ENCODE measurements at places on chromosomes 4 and X. TPM values are rescaled to one million over a fixed set of nuclear protein-coding genes. Genes with fewer than 3 reads are reported as not detected.

GRCh38 chr4:6302869-6303268, 33.2 kb downstream of the WFS1 start:
- DNase-seq, result no peak

SLC6A14 gene
- not detected for total RNA-seq

COQ2 gene
- total RNA-seq, result 15.9 TPM

PAGE5 gene
- not detected for total RNA-seq

Measured in activated T-cell treated with anti-CD3 and anti-CD28 coated beads, Interleukin-2, amount 50 U/mL, for 72 hours (primary cell).